NCI-H1092 (cell line): ENCODE measurements at places on chromosomes 4 and X.

DNA sequence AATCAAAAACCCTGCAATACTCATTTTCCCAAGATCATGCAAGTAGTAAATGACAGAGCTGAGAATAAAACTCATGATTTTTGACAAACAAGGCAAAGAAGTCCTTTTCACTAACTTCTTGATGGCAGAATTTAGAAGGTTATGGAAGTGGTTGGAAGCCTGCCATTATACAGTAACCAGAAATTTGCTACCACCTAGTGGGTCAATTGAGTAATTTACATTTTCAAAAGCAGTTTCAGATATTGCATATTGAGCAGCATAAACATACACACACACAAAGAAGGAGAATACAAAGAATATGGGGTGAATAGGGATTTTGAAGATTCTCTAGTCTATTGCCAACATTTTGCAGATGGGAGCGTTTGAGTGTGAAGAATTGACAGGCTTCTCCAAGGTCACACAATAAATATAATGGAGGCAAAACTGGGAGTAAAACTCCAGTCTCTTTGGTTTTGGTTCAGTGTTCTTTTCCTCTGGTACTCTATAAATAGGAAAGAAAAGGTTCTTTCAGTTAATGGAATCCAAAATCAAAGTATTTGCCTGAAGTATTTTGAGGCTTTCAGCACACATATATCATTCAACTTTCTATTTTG is 70.2 kb downstream of the GC start:
- DNase-seq: peak; percentile 31

- DNase-seq: peak; percentile 37
Measured at GRCh38 chr4:3765271-3766035, 732 bp upstream of the ADRA2C start.

DNA sequence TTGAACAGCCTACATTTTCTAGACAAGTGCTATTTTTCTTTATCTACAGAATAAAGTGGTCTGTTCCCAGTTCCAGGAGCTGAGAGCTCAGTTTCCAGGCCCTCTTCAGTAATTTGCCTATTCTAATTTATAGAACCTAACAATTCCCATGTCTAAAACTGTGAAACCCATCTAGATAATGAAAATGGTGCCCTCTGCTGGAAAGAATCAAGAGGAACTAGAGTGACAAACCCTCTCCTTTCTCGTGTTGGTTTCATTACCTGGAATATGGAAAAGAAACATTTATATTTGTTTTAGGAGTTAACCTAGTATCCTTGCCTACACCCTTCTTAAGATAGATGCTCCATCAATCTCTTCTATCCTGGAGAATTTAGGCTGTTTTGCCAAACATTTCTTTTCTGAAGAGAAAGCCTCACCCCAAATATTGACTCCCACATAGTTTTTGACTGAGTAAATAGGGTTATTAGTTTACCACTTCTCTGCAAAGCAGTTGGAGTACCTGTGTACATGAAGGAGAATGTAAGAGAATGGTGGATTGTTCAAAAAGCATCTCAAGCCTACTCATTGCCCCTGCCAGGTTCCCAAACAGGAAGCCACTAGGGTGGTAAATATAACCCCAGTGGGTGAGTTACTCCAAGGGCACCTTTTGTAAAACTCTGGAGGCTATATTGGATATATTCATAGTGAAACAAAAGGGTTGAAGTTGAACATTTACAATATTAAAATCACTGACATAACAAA is 121.6 kb downstream of the RASL11B start:
- peak; percentile 48 for DNase-seq

- no peak for DNase-seq
Measured at GRCh38 chrX:49656533-49656932, 39.3 kb downstream of the PAGE1 start.

GRCh38 chrX:39381422-39381821 is 580.2 kb downstream of the MID1IP1 start:
- no peak for DNase-seq

- DNase-seq: no peak
Measured at GRCh38 chr4:78654807-78655206, 103.2 kb downstream of the ANXA3 start.

- no peak for DNase-seq
Measured at GRCh38 chrX:114619874-114620273, 36.0 kb downstream of the HTR2C start.

- no peak for DNase-seq
Measured at GRCh38 chr4:35250331-35250730, 994.0 kb downstream of the ARAP2 start.

GRCh38 chrX:47634871-47635575 is 5.3 kb upstream of the CFP start:
- no peak for DNase-seq

DNA sequence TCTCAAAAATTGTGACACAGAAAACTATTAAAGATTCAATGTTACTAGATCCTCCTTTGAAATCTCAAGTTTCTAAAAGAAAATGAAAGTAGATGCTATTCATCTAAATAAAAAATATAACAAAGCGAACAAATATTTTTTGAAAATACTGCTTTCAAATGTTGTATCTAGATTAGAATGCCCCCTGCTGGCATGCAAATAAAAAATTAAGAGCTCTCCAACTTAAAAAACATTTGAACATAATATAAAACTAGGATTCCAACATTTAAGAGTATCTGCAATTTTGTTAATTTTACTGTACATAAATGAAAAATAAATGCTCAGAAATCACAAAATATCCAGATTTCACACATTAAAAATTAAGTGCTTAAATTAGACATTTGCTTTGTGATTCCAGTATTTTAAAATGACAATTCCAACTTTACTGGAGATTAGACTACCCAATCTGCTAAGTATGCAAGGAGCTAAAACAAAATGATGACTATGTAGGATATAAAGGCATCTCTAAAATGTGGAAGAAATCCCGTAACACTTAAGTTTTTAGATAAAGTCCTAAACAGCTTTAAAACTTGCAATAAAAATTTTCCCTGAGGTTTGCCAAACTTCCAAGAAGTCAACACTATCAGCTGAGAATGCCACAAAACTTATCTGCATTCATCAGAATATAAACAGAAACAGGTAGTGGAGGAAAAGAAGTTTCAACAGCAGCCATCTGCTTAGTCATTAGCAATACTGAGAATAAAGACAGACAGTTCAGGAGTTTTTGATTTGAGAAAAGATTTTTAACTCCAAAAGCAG is 32.7 kb downstream of the DHX15 start:
- DNase-seq: no peak

DNA sequence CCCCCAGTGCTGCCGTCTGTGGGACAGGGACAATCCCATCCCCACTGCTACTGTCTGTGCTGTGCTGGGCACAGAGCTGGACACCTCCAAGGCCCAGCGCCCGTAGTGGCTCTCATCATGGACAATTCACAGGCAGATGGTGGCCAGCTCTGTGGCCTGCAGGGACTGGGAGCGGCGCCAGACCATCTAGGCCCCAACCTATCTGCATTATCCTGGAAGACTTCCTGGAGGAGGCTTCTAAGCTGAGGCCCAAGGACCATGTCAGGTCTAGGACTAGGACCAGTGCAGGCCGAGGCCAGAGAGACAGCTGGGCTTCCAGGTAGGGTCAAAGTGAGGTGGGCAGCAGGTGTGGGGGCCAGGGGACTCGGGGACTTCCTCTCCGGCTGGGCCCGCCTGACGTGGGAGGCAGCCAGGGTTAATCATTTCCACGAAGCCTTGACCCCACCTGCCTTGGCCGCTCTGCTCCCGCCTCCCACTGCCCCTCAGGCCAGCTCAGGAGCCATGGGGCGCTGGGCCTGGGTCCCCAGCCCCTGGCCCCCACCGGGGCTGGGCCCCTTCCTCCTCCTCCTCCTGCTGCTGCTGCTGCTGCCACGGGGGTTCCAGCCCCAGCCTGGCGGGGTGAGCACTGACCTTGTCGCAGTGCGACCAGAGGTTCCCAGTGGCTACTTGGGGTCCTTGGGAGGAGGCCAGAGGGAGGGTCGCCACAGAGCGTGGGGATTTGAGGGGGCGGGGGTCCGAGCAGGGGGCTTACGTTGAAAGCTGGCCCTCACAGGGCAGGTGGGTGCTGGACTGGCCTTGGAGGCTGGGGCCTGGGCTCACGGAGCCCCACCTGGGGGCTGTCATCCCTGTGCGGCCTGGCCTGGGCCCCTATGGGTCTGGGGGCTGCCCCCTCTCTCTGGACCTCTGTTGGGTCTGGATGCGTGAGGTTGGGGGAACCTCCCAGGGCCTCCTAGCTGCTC is at the start of gene HGFAC:
Gene HGFAC, plus strand, starts transcription at position 468 of the 959 bp plus-strand sequence. Its CDS starts 34 bp downstream, at position 502.
- no peak for DNase-seq

DNA sequence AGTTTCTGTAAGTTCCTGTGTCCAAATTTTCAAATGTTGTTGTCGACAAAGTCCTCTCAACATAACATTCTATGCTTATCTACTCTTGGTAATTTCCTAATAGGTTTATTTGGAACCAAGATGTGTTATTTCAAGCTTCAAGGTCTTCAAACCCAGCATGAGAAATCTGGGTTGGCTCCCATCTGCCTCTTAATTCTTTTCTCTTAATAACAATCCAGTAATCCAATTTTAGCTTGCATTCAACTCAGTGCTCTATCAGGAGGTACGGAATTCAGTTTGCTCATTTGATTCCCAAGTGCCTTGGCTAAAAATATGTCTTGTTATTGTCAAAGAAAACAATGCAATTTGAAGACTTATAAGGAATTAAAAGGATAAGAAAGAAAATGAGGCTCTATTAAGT is 235.5 kb upstream of the MID1 start:
- DNase-seq: no peak

GRCh38 chrX:104430742-104431119 is 135.3 kb upstream of the IL1RAPL2 start:
- no peak for DNase-seq

- peak; percentile 39 for DNase-seq
Measured at GRCh38 chrX:18354369-18355223, at the start of gene SCML2. SCML2 (minus strand) TSS chrX:18354688; CDS start chrX:18334071, 20,617 bp downstream.

DNA sequence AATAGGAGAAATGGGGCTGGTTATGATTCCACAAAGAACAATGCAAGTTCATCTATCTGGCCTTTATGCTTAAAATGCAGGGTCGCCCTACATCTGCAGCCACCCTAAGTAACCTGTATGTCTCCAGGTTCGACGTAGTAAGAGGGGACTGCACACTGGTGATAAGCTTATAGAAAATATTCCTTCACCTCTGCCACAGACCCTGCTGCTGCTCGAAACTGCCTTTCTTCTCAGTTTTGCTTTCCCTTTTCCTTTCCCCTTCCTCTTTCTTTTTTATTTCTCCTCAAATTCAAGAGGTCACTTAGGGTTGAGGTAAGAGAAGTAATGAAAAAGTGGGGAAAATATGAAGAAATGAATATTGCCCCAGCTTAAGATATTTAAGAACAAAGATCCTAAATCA is 123.5 kb downstream of the DCHS2 start:
- DNase-seq: no peak

GRCh38 chr4:81571105-81571504 is 99.4 kb upstream of the RASGEF1B start:
- no peak for DNase-seq

GRCh38 chr4:77712675-77713074 is 106.5 kb downstream of the CNOT6L start:
- no peak for DNase-seq

DNA sequence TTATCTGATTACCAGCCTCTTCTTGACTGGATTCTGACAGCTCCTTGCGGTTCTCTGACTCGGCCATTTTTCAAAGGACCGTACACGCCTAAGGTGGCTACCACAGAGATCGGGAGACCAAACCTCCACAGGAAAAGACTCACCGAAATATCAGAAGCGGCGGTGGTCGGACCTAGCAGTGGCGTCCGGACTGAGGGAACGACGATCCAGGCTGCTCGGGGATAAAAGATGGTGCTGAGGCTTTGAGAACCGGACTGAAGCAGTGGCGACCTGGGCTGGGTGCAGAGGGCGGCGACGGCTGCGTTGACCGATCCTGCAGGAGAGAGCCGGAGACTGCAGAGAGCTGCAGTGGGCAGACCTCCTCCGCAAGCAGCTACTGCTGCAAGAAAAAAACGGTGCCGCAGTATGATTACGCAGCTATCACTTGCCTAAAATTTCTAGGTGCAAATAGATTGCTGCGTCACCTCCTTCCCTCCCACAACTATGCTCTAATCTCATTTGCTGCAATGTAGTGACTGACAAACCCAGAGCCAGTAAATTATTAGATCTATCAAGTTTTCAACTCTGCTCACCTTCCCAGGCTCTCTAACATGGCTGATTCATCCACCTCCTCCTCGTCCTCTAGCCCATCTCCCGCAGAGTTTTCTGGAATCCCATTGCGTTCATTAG is at the start of gene NAP1L2:
Gene NAP1L2, minus strand, starts transcription at position 426 of the 669 bp plus-strand sequence. Its CDS starts 359 bp downstream, at position 67.
- DNase-seq: no peak

- DNase-seq: no peak
Measured at GRCh38 chr4:54315561-54316538, 86.8 kb downstream of the PDGFRA start.

GRCh38 chr4:1396806-1397455 is 9.3 kb downstream of the NKX1-1 start:
- no peak for DNase-seq

GRCh38 chr4:21976166-21976565 is 27.6 kb upstream of the KCNIP4 start:
- DNase-seq: no peak
